ENCODE measurements at places on chromosomes 4 and X.

- no peak for DNase-seq
Observed at GRCh38 chrX:110320381-110320987, 2.6 kb upstream of the AMMECR1 start.

GRCh38 chr4:20421603-20421985 is 169.9 kb downstream of the SLIT2 start:
- DNase-seq = no peak

DNA sequence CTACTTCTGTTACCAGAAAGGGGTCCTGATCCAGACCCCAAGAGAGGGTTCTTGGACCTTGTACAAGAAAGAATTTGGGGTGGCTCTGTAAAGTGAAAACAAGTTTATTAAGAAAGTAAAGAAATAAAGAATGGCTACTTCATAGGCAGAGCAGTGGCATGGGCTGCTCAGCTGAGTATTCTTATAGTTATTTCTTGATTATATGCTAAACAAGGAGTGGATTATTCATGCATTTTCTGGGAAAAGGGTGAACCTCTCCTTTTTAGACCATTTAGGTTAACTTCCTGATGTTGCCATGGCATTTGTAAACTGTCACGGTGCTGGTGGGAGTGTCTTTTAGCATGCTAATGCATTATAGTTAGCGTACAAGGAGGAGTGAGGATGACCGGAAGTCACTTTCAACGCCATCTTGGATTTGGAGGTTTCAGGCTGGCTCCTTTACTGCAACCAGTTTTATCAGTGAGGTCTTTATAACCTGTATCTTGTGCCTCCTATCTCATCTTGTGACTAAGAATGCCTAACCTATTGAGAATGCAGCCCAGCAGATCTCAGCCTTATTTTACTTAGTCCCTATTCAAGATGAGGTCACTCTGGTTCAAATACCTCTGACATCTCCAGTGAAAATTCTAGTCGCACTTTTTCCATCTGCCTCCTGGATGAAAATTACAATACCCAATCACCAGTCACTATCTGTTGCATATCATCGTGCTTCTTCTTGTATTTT is 15.5 kb upstream of the TDO2 start:
- DNase-seq = no peak

DNA sequence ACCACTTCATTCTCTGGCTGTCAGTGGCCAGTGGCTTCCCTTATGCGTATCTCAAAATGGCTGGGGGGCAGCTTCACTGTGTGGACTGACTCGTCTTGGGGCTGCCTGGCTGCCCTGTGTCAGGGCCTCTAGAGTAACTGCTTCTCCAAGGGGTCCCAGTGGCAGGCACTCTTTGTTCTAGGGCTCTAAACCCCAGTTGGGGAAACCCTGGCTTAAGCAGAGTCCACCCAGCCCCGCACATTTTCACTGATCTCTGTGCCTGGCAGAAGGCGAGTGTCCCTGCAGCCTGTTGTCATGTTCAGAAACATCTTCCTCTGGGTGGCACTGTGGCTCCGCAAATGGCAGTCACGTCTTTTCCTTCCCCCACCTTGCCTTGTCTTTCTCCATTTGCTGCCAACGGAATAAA is 59.7 kb downstream of the NBDY start:
- peak; percentile 78 for DNase-seq

DNA sequence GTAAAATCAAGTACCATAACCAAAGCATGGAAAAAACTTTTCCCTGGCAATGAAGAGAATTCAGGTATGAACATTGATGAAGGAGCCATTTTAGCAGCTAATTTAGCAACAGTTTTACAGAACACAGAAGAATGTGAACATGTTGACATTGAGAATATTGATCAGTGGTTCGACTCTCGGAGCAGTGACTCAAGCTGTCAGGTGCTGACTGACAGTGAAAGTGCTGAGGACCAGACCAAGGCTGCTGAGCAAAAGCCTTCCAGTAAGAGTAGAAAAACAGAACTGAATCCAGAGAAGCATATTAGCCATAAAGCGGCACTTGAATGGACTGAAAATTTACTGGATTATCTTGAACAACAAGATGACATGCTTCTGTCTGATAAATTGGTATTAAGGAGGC is 2.8 kb downstream of the TIGD2 start:
- DNase-seq = no peak

- peak; percentile 78 for DNase-seq
Observed at GRCh38 chrX:71253253-71254091, 468 bp downstream of the ZMYM3 start.

DNA sequence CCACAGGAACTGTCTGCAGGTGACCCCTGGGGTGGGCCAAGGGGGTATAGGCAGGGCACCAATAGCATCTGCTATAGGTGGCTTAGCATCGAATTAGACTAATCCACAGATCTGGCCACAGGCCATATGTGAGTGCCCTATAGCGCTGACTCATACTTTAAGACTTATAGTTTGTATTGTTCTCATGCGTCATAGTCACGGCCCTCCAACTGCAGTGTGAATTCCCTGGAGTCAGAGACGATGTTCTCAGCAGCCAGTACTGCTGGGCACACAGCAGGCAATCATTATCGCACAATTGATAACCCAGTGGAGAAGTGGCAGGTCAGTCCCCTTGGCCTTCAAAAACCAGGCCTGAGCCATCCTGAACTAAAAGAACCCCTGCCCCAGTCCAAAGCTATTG is 58.1 kb downstream of the ADGRG2 start:
- no peak for DNase-seq

DNA sequence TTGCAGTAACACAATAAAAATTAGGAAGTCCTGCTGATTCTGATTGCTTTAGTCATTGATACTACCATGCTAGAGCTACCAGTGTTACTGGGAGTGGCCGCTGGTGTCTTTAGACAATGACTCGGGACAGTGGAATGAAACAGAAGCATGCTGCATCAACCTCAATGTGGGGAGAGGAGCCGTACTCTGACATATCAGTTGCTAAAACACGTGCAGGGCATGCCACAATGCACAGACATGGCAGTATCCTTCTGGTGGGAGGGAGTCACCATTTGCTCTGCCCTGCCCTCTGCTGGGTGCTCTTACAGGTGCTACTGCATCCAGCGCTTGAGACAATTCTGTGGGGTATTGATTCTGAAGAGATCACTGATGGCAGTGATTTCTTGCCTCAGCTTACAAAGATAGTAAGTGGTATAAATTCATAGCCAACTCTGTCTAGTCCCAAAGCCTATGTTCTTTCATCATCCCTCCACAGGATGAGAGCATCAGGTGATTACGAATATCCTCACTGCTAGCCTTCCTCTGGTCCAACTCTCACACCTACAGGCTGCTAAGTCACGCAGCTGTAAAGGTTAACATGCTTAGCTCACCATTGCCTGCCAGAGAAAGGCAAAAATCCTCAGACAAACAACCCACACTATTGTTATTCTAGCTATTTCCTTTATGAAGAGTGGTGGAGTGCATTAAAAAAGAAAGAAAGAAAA is 43.7 kb downstream of the NSG1 start:
- DNase-seq = peak; percentile 87

DNA sequence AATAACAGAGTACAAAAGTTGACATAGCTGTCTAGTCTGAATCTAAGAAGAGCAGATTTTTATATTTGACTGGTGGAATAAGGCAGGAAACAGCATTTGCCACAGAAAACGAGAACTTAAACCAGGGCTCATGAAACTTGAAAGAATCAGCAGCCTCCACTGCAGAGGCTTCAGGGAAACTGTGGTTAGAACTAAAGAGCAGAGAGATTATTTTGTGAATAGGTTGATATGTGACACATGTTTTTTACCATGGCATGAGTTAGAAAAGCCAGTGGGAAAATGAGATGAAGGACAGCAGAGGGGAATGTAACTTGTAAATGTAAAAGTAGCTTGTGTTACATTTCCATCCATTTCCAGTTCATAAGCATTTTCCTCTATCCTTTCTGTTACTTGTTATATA is 63.7 kb upstream of the CAMK2D start:
- peak; percentile 74 for DNase-seq

DNA sequence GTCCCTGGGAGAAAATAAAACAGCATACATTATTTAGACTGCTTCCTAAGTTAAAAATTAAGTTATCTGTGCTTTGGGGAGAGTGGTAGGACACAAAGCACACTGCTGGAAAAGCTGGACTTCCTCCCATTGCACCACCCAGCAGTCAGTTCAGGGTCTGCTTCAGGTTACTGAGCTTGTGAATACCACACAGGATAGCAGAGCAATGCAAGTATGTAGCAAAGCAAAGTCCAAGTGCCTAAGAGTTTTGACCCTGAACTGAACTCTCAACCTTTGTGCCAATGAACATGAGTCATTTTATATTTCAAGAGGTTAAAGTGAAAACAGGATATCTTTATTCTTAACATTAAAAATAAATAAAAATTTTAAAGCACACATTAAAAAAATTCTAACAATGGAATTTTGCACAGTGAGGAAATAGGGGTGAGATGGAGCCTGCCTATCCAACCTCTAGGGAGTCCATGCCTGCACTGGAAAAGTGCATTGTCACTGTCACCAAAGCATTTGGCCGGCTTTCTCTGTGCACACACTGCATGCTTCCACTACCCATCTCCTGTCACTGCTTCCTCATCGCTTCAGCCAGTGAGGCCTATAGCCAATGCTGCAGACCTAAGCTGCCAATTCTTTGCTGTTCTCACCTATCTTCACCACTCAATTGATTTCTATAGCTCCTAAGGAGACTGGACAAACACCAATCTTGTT is 50.9 kb downstream of the ABCG2 start:
- peak; percentile 70 for DNase-seq

GRCh38 chrX:13891377-13892140 is 74.7 kb upstream of the GPM6B start:
- peak; percentile 3 for DNase-seq
